Stimulated activated CD4-positive, alpha-beta T cell treated with anti-CD3 and anti-CD28 coated beads, Interleukin-12 subunit alpha, Interleukin-12 subunit beta, amount 100 ng/mL, for 4 hours (primary cell): ENCODE measurements at places on chromosomes 12 and 14.

GRCh38 chr14:101350691-101351090, 210.6 kb upstream of the DIO3 start:
- DNase-seq: no peak

GRCh38 chr12:107322063-107322462, 228.7 kb upstream of the CRY1 start:
- no peak for DNase-seq

- DNase-seq: no peak
These were observed 148.4 kb upstream of the SYT10 start for GRCh38 chr12:33587784-33588712.

GRCh38 chr14:68888883-68889282, 90.2 kb downstream of the ACTN1 start:
- DNase-seq: no peak

GRCh38 chr14:24382064-24382371, 14.0 kb downstream of the NFATC4 start:
- DNase-seq: no peak

DNA sequence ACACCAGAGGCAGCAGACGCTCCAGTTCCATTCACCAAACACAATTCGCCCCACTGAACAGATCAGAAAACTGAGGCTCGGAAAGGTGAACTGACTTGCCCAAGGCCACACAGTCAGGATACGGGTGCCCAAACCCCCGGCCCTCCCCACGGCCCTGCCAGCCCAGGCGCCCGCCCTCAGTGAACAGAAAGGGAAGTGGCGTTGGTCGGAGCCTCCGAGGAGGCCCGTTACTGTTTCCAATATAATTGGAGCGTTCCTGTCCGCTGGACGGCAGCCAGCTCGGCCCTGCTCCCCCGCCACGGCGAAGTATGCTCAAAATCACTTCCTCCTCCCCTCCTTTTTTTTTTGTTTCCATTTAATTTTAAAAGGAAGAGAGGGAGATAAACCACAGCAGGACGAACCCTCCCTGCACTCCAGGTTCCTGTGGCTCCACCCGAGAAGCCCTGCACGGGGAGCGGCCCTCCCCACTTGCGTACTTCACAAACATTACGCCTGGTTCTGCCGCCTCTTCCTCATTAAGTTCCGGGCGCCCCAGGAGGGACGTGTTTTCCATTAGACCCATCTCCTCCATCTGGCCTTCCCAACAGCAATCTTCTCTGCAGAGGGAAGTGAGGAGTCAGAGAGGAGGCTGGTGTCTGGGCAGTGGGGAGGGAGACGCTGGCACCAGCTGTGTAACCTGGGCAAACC, 61.1 kb downstream of the NCOR2 start:
- no peak for DNase-seq

DNA sequence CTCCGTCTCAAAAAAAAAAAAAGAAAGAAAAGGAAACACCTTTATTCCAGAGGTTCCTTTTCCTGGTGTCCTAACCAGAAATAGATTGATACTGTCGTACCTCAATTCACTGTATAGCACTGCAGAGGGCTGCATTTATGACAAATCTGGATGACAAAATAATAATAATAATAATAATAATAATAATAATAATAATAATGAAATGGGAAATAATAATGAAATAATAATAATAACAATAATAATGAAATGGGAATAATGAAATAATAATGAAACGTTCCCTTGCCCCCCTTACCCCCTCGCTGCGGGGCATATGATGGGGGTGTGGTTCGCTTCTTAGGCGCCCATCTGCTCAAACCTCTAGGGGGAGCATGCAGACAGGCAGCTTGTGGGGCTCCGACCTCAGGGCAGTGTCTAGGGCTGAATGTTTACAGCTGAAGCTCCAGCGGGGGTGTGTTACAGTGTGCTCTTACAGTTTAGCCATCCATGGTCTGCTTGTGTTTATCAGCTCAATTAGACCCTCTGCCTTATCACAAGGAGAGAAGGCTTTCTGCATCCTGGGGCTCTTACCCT, 1088.3 kb upstream of the SEL1L start:
- DNase-seq: no peak

DNA sequence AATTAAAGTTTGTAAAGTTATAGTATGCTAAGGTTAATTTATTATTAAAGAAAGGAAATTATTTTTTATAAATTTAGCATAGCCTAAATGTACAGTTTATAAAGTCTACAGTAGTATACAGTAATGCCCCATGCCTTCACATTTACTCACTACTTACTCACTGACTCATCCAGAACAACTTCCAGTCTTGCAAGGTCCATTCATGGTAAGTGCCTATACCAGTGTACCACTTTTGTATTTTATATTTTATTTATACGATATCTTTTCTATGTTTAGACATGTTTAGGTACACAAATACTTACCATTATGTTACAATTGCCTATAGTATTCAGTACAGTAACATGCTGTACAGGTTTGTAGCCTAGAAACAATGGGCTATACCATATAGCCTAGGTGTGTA, 95.1 kb upstream of the GRIN2B start:
- no peak for DNase-seq

GRCh38 chr14:90810806-90811205, 5.4 kb downstream of the TTC7B start:
- no peak for DNase-seq

GRCh38 chr14:42517806-42518500, 911.3 kb downstream of the LRFN5 start:
- DNase-seq: no peak

DNA sequence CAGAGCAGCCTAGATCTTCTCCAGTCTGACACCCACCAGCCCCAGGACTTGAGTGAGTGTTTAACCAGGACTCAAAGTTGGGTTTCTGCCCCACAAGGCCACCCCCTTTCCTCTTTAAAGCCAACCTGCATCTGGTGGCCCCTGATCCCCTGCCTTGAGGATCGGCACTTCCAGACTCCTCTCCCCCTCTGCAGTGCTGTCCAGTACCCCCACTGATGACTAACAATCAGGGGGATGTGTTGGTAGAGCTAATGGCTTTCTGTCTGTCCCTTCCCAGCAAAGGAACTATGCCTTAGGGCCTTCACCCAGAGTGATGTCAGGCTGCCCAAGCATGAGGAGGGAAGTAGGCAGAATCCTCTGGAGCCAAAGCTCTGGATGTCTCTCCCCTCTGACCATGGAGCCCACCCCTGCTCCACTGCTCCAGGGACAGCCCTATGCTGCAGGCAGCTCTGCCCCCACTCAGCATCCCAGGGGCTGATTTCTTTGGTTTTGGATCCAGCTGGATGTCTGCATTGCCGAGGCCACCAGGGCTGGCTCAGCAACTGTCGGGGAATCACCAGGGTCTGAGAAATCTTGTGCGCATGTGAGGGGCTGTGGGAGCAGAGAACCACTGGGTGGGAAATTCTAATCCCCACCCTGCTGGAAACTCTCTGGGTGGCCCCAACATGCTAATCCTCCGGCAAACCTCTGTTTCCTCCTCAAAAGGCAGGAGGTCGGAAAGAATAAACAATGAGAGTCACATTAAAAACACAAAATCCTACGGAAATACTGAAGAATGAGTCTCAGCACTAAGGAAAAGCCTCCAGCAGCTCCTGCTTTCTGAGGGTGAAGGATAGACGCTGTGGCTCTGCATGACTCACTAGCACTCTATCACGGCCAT, 42.9 kb downstream of the DAD1 start:
- DNase-seq: no peak

GRCh38 chr14:103456167-103456835, 66.3 kb downstream of the CKB start:
- DNase-seq: no peak

DNA sequence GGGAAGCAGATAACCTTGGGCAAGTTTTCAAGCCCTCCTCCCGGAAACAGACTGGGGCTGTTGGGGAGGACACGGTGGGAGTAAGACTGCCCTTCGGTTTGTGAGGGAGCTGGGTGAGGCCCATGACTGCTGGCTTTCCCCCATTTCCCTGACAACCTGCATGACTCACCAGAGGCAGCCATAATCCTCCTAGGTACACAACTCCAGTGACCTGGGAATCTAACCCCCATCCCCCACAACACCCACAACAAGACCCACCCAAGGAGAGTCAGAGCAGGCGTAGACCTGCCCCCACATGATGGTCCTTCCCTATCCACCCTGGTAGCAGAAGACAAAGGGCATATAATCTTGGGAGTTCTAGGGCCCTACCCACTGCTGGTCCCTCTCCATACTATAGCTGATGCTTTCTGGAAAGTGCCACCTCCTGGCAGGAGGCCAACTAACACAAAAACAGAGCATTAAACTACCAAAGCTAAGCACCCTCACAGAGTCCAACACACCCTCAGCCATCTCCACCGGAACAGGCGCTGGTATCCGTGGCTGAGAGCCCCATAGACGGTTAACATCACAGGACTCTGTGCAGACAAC, 14.8 kb downstream of the DDX24 start:
- no peak for DNase-seq

DNA sequence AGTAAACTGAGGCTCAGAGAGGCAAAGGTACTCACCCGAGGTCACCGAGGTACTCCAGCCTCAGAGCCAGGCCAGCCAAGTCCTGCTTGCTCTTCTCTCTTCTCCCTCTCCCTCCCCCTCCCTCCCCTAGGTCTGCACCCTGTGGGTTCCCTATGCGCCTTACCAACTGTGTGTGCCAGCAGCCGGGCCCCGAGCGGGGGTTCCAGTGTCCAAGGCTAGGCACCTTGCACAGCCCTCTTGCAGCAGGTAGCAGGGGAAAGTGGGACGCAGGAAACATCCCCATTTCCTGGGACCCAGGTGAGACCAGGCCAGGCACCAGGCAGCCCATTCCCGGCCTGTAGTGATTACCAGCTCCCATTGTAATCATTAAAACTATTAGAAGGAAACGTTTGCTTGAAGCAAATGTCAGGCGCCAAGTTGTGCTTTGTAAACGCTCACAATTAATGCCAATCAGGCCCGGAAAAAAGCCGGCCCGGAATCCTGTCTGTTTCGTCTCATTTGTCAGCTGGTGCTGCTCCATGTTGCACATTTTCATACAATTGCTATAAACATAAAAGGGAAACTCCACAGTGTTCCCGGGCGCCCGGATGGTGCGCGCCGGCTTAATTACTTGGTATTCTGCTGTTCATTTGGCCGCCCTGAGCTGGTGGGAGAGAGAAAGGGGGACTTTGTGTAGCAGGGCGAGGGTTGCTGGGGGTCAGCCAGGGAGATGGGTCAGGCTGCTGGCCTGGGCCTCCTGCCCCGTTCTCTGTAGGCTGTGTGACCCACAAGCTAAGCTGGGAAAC, 11.9 kb downstream of the FAM222A start:
- DNase-seq: no peak

- no peak for DNase-seq
These were observed 109.3 kb downstream of the NTN4 start for GRCh38 chr12:95681210-95681765.

- no peak for DNase-seq
These were observed 2.0 kb downstream of the PRKAB1 start for GRCh38 chr12:119669744-119670472.
